Peyer's patch (tissue), 4 donors: ENCODE measurements at places on chromosomes 4 and X.

DNA sequence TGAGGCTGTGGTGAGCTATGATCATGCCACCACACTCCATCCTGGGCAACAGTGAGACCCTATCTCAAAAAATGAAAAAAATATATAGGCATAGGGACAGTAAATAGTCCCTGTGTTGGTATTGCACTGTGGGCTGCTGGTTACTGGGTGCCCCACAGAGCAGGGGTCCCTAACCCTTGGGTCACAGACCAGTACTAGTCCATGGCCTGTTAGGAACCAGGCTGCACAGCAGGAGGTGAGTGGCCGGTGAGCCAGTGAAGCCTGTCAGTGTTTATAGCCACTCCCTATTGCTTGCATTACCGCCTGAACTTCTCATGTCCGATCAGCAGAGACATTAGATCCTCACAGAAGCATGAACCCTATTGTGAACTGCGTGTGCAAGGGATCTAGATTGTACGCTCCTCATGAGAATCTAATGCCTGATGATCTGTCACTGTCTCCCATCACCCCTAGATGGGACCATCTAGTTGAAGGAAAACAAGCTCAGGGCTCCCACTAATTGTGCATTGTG lies 106.5 kb downstream of the TNIP2 start:
- no peak for DNase-seq

DNA sequence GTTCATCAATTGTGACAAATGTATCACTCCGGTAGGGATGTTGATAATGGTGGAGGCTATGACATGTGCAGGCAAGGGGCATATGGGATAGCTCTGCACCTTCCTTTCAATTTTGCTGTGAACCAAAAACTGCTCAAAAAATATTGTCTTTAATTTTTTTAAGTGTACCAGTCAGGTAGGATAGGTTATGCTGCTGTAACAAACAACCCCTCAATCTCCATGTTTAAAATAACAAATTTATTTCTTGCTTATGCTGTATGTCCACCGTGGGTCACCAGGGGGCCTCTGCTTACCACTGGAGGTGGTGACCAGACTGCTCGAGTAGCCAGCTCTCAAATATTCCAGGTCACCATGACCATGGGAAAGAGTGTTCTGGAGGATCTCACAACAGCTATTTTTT lies 23.4 kb upstream of the MSX1 start:
- no peak for DNase-seq

DNA sequence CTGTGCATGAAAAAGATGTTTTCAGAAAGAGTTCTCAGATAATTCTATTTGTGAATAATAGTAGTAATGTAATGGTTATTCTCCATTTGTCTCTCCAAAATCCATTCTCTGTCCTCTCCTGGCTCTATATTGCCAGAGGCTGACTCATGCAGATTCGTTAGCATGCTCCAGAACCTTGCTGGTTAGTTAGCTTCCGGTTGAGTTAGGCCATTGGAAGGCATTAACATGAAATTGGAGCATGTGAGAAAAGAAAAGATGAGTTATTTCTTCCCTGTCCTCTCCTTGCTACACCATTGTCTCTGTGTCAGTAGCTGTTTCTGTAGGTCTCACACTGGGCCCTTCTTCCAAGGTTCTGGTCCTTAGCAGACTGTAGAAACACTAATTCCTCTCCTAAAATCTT lies 23.5 kb upstream of the PRDM8 start:
- no peak for DNase-seq

DNA sequence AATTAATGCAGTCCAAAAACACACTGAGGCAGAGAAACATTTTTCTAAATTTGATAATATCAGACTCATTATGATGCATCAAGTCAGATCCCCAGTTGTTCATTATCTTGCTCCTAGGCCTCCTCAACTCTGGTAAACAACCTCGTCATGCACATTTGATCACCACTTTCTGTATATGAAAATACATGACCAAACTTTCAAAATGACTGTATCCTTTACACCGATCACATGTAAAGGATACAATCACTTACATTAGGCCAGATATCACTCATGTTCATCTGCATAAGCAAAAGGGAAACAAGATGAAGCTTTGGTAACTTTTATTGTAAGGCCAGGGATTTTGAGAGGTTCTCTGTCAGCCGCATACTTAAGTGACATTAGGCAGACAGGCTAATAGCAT lies 99.4 kb upstream of the IL1RAPL1 start:
- DNase-seq = no peak

- no peak for DNase-seq
These were observed 28.8 kb downstream of the ELF4 start for GRCh38 chrX:130081421-130082045.

DNA sequence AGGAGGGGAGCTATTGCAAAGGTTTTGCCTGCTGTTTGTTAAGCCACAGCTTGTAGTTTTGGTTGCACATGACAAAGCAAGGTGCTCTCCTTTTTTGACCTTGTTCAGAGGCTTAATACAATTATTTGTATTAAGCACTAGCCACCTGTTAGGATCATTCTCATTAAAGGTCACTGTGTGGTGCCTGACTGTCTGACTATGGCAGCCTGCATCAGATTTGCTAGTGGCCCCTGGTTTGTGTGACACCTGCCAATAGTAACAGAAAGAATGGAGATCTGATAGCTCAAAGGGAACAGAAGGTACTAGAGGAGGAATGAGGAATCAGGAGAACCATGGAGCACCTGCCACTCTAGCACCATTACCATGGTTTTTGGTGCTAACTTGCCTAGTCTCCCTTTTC lies 102.5 kb downstream of the POLA1 start:
- no peak for DNase-seq
